ENCODE measurements at places on chromosomes 7 and 10.

- DNase-seq: no peak
Observed at GRCh38 chr7:44709011-44709915, 39.4 kb upstream of the ZMIZ2 start.

DNA sequence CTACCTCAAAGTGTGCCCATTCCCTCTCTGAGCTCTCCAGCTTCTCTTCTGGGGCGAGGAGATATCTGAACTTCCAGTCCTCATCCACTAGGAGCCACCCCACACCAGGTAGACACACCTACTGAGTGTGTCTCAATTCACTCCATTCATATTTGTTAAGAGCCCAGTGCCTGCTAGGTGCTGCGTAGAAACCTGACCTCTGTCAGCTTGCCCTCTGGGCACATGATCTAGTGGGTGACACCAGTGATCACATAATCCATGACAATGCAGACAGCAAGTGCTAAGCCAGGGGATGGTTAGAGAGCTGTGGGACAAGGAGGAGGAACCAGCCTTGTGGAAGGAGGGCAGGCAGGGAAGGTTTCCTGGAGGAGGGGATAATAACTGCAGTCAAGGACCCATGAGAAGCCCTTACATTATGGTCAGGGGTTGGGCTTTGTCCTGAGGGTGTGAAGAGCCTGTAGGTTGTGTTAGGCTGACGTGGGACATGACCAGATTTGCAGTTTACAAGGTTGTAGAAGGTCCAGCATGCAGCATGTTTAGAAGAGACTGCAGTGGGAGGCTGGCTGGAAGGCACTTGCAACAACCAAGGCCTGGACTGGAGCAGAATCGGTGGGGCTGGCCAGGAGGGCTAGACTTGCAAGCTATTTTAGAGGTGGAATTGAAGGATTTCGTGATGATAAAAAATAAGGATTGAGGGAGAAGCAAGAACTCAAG is 81.8 kb downstream of the COL13A1 start:
- no peak for DNase-seq

DNA sequence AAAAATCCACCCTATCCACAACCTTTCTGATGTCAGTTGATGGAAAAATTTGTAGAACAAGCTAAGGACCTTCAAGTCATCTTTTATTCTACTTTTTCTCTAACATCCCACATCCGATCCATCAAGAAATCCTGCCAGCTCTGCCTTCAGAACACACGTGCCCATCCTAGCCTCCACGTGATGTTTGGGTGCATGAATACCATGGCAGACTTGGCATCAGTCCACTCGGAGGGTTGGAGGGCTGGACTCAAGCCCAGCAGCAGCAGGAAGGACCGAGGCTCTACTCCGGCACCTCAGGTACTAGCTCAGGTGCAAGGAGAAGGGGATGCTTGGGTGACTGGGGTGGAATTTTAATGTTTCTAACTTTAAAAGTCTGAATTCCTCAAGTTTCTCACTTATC is 428.6 kb downstream of the DPP6 start:
- no peak for DNase-seq

- DNase-seq: no peak
Observed at GRCh38 chr7:20482071-20482470, 133.4 kb upstream of the ABCB5 start.

DNA sequence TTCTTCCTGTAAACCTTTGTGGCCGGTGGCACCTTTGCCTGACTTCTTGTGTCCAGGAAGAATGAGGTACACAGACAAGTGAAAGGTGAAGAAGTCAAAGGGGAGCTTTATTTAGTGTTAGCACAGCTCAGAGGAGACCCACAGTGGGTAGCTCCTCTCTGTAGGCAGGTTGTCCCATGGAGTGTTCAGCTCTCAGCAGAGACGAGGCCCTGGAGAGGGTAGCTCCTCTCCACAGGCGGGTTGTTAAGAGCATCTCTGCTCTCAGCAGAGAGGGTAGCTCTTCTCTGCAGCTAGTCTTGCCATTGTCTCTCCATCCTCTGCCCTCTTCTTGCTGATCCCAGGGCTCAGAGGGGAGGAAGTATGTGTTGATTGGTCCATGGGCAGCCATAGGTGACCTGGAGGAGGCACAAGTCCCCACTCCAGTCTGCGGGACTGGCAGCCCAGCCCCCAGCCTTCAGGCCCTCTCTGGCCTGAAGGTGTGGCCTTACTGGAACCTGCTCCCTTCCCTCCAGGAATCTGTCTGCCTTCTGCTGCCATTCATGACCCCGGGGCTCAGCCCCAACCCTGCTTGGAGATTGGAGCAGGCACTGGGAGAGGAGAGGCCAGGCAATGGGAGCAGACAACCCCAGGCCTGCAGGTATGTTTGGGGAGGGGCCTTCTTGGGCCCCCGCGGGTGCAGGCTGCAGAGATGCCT is 24.5 kb downstream of the HHEX start:
- no peak for DNase-seq

DNA sequence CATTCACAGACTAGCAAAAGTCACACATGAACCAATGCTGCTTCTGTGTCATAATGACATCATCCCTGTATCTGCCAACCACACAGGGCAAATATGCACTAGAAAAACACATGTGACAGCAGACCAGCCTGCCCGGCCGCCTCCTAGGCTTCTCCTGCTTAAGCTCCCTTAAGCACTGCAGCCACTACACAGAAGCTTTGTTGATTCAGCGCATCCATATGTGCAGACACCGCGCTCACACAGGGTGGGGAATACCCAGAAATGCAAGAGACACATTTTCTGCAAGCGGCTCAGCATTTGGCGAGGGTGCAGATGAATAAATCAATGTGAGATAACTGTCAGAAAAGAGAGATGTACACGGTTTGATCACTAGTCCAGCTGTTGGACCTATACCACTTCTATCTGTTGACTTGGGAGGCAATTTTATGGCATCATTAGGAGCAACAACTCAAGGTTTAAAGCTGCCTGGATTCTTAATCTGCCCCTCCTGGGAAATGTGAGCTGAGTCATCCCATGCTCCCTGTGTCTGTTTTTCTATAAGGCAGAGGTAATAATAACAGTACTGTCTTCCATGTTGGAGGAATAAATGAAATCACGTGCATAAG is 33.4 kb downstream of the CPXM2 start:
- DNase-seq: no peak

GRCh38 chr10:74953214-74953613 is 126.8 kb downstream of the KAT6B start:
- DNase-seq: no peak

GRCh38 chr10:96714031-96714590 is 6.2 kb downstream of the PIK3AP1 start:
- no peak for DNase-seq

- DNase-seq: no peak
Observed at GRCh38 chr10:114250236-114250635, 11.2 kb downstream of the VWA2 start.

DNA sequence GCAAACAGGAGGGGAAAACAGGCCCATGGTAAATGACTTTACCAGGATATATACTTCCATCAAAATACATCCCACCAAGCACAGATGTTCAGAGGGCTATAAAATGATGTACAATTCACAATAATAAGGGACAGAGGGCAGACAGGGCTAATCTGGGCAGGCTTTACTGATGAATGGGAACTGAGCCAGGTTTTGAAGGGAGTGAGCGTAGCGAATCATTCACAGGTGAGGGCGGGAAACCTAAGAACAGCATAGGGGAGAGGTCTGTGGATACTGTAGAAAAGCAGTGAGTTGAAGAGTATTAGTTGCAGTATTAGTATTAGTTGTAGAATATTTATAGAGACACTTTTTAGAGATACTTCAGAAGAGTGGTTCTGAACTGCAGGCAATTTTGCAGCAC is 180.8 kb downstream of the JAZF1 start:
- DNase-seq: no peak

GRCh38 chr10:103584216-103585010 is 90.9 kb downstream of the NEURL1 start:
- DNase-seq: no peak

- no peak for DNase-seq
Observed at GRCh38 chr10:101467286-101467770, 113.4 kb downstream of the BTRC start.

GRCh38 chr10:119786117-119786769 is 60.4 kb downstream of the INPP5F start:
- DNase-seq: no peak

- DNase-seq: no peak
Observed at GRCh38 chr7:84095971-84096370, 98.6 kb downstream of the SEMA3A start.

DNA sequence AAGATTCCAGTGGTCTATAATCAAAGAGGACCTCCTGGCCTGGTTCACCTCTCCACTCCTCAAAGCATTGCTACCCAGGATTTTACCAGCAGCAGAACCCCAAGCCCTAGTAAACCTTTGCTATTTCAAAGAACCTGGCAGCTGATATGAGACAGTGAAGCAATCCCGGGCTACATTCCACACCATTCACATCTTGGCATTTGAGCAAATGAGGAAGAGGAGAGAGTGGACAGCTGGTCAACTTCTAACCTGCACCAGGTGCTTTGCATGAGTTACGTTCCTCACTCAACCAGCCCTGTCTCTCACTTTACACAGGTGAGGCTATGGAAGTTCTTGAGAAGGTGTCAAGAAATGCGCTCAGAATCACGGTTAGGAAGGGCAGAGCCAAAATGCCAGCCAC is 1.1 kb downstream of the CCDC3 start:
- DNase-seq: no peak

DNA sequence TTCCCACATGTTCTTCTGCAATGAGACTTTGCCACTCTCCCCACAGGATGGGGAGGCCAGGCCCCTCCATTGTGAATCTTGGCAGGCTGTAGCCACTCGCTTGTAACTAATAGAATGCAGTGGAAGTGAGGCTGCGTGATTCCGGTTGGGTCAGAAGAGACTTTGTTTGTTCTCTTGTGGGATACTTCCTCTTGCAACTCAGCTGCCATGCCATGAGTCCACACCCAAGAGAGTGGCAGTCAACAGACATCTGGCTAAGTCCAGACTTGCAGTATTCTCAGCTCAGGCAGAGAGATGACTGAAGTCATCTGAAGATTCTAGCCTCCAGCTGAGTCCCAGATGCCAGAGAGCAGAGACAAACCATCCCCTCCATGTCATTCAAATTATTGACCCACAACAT is 153.4 kb upstream of the GDF10 start:
- no peak for DNase-seq

- no peak for DNase-seq
Observed at GRCh38 chr7:121961089-121961867, 88.3 kb downstream of the PTPRZ1 start.

DNA sequence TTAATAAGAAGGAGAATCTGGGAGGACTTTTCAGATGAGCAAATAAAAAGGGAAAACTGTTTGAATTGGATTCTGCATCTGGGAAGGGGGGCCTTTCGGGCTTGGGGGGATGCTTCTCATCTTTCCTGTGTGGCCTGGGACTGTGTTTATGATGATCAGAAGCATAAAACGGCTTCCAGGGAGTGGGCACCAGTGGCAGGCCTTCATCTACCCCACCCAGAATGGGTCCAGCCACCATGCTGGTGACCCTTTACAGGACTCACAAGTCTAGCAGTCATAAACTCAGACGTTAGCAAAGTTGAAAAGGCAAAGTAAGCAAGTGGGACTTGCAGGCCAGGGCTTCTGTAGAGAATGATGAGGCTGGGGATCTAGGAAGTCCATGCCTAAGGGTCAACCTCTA is 198.3 kb upstream of the ZMIZ1 start:
- DNase-seq: no peak

DNA sequence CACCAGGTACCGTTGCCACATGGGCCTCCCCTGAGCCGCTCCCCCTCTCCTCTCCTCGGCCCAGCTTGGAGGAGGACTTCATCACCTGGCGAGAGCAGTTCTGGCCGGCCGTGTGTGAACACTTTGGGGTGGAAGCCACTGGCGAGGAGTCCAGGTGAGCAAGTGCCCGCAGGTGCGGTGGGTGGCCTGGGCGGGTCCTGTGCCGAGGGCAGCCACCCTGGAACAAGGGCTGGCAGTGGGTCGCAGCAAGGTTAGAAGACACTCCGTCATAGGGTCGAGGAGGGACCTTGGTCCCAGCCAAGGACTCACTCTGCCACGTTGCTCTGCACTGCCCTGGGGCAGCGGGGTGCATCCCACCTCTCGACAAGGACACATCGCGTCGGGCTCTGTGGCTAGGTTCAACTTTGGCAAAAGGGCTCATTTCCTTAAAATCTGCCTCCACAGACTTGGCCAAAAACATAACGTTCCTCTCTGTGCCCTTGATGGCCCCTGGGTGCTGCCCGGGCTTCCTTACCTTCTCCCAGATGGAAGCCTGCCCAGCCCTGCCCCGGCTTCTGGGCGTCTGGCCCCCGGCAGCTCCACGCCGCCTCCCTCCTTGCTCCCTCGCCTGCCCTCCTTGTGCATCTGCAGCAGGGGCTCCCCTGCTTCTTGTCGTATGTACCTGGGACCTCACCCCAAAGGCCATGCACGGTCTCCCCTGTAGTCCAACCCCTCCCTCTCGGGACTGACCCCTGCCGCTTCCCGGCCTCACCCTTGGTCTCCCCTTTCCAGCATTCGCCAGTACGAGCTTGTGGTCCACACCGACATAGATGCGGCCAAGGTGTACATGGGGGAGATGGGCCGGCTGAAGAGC is 12.7 kb downstream of the TMEM120A start:
- DNase-seq: no peak

DNA sequence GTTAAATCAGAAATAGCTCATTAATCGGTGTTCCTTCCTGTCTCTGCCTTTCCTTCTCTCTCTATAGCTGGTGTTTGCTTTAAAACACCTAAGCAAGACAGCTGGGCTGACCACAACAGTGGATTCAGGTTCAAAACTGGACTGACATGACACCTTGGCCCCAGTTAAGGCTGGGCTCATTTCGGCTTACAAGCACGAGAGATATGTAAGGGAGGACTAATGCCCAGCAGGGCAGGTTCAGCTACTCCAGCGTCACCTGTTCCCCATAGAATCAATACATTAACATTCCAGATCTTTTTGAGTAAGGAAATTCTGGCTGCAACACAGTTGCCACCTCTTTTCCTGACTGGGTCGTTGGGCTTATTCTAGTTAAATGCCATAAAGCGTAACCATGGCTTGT is 323.0 kb upstream of the AOAH start:
- no peak for DNase-seq

DNA sequence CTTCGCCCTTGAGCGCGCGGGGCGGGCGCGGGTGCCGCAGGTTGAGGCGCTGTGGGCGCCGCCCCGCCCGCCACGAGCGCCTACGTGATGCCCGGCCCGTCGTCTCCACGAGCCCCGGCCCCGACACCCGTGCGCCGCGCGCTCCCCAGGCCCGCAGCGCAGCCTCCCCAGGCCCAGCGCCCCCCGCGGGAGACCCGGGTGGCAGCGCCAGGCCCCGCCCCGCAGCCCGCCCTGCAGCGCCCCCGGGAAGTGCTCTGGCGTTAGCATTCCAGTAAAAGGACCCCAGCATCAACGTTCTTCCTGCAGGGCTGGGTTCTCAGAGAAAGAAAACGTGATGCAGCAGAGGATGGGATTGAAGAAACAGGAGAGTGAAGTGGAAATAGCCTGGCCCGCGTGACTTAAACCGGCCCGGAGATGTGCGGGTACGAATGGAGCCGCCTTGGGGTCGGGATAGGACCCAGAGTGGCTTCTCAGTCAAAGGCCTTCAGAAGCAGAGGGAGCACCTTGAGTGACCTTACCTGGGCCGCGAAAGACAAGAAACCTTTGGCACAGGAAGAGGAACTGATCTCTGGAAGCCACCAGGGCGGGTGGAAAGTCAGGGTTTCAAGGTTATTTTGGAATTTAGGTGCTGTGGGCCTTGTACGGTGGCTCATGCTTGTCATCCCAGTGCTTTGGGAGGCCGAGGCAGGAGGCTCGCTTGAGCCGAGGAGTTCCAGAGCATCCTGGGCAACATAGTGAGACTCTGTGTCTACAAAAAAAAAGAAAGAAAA is 1.8 kb downstream of the PFKP start:
- no peak for DNase-seq

Measured in hippocampal formation (tissue), 2 donors.